ENCODE measurements at places on chromosomes 1 and 21.

DNA sequence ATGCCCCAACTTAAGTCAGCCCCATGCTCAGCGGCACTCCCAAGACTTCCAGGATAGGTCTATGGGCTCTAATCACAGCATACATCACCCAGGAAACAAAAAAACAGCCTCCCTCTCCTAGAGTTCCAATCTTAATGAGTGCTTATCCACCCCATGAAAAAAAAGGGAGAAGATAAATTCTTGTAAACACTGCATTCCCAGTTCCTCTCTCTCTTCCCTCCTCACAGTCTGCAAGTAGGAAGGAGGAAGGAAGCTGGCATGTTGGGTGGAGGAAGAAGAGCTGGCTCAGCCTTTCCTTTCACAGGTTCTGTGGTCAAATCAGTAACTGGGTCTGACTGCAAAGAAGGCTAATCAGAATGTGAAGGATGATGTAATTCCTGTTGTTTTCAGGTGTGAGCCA lies 69.9 kb upstream of the ZC3H11B start:
- DNase-seq, result no peak

- DNase-seq, result no peak
Measured at GRCh38 chr1:17214876-17215544, 10.1 kb downstream of the PADI1 start.

- DNase-seq, result no peak
Measured at GRCh38 chr1:154847891-154848290, 22.2 kb downstream of the KCNN3 start.

DNA sequence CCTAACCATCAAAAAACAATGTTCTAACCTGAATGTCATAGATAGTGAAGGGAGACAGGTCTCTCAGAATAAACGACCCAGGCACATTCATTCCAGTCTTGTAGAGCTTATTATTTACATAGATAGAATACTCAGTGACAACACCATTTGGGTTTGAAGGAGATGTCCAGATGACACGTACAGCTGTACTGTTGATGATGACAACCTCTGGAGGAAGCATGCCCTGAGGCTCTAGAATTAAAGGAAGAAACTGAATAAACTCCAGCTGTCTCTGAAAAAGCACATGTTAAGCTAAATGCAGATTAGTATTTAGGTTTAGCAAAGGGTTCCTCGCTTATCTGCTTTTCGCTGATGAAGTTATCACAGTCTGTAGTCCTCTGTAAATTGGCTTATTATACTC lies 277.2 kb downstream of the KCTD3 start:
- no peak for DNase-seq

- DNase-seq, result no peak
Measured at GRCh38 chr1:229271448-229272159, 693 bp downstream of the RAB4A start.

DNA sequence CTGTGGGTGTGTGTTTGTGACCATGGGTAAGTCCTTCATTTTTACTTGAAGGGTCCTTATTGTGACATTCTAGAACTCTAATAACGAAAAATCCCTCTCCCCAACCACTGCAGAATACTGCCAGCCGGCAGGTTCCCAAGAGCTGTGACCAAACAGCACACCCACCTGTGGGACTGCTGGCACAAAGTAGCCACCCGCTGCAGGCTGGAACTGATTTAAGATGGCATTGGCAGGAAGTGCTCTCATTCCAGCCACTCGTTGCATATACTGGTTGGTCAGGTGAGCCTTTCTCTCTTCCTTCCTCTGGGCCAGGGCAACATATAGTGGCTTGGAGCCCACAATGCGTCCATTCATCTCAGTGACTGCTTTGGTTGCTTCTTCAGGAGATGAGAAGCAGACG lies 11.6 kb downstream of the PABPC4 start:
- DNase-seq, result no peak

DNA sequence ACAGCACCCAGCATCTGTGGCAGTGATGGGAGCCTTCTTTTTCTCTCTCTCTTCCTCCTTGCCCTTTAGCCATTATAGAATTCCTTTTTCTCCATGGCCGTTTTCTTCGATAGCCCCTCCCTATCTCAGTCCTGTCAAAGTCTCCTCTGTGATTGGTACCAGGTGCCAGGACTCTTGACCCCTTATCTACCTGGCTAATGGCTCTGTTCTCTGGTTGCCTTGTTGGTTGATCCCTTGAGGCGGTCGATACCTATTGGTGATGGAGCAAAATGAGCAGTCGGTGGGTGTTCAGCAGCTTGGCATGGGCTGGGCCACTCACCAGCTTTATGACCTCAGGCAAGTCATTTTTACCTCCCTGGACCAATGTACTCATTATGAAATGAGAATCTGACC lies 2.0 kb downstream of the ATF3 start:
- no peak for DNase-seq

- peak; percentile 32 for DNase-seq
Measured at GRCh38 chr1:222284466-222284865, 263.4 kb downstream of the HHIPL2 start.

- no peak for DNase-seq
Measured at GRCh38 chr1:25922971-25923552, 16.8 kb upstream of the STMN1 start.

DNA sequence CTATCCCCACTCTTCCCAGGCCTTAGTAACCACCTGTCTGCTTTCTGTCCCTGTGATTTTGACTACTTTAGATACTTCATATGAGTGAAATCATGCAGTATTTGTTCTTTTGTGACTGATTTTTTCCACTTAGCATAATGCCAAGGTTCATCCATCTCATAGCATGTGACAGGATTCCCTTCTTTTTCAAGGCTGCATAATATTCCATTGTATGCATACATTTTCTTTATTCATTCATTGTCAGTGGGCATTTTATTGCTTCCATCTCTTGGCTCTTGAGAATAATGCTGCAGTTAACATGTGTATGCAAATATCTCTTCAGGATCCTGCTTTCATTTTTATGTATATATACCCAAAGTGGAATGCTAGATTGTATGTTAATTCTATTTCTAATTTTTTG lies 56.4 kb downstream of the AGL start:
- DNase-seq, result no peak

GRCh38 chr1:3026124-3026523 lies 4.9 kb downstream of the ACTRT2 start:
- no peak for DNase-seq

- peak; percentile 12 for DNase-seq
Measured at GRCh38 chr1:222643606-222643937, 25.7 kb downstream of the MIA3 start.

DNA sequence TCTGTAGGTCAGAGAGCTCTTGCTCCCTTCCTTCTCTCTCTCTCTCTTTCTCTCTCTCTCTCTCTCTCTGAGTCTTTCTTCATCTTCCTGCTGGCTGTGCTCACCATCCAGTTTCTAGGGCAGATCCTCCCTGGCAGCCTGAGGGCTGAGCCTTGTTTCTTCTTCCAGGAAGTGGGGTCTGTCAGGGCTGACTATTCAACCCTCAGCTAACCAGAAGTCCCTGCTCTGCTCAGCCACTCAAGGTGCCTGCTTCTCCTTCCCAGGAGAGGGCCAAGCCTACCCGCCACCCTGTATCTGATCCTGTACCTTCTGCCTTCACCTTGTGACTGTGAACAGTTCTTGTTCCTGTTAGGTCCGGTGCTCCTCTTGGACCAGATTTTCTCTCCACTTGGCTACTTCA lies 107.6 kb upstream of the ETV3 start:
- no peak for DNase-seq

All from stromal cell of bone marrow (primary cell).